Activated naive CD4-positive, alpha-beta T cell treated with anti-CD3 and anti-CD28 coated beads, Interleukin-2, amount 50 U/mL, for 72 hours (primary cell): ENCODE measurements at places on chromosomes 3 and 15. TPM values are rescaled to one million over a fixed set of nuclear protein-coding genes. Genes with fewer than 3 reads are reported as not detected.

Gene ACKR4
- 0.51 TPM for total RNA-seq

GRCh38 chr3:112471596-112472325, 27.5 kb downstream of the BTLA start:
- no peak for DNase-seq

GRCh38 chr3:119973018-119973646, 121.1 kb downstream of the GSK3B start:
- no peak for DNase-seq

GRCh38 chr3:98874602-98875249, 26.8 kb downstream of the DCBLD2 start:
- DNase-seq, result no peak

DNA sequence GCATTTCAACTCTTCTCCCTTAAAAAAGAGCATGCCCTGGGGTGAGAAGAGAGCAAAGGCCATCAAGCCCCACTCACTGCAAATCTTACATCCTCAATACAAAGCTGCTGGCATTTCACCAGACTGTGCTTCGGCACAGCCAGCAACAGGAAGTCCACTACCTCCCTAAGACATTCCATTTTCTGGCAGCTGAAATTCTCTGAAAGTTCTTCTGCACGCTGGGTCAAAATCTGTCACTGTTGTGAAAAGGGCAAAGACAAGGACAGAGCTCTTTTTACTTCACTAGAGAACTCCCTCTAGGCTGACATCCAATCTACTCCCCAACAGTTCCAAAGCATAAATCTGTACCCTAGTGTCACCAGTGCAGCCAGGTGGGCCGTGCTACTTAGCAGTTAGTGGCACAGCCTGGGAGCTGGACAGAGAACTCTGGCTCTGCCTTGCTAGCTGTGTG, 6.3 kb downstream of the MTMR10 start:
- DNase-seq, result no peak

Gene CPEB1
- total RNA-seq, result not detected

Gene LRRC49
- not detected for total RNA-seq

DNA sequence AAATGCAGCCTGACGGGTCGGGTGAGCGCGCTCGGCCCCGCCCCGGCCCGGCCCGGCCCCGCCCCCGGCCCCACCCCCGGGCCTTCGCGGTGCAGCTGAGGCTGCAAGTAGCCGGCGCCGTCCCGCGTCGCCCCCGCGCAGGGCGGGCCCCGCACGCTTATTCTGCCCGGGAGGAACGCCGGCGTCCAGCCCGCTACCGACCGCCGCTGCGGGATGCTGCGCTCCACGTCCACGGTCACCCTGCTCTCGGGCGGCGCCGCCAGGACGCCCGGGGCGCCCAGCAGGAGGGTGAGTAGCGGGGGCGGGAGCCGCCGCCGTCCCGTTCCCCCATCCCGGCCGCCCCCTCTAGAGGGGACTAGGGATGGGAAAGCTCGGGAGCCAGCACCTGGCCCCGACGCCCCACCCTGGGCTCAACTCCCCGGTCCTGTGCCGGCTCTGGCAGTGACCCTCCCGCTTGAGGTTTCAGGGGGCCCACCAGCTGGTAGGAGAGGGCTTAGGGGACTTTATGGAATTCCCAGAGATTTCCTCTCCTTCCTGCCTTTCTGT, at the start of gene MYZAP:
Gene MYZAP (plus strand): TSS at position 83 of the 546 bp plus-strand sequence. CDS start 131 bp downstream, at position 214.
- DNase-seq, result no peak

Gene SUMF1
- 6.2 TPM for total RNA-seq

GRCh38 chr15:64349375-64349774, 6.6 kb downstream of the CSNK1G1 start:
- DNase-seq, result no peak

GRCh38 chr15:37008205-37008604, 92.1 kb downstream of the MEIS2 start:
- DNase-seq, result no peak

DNA sequence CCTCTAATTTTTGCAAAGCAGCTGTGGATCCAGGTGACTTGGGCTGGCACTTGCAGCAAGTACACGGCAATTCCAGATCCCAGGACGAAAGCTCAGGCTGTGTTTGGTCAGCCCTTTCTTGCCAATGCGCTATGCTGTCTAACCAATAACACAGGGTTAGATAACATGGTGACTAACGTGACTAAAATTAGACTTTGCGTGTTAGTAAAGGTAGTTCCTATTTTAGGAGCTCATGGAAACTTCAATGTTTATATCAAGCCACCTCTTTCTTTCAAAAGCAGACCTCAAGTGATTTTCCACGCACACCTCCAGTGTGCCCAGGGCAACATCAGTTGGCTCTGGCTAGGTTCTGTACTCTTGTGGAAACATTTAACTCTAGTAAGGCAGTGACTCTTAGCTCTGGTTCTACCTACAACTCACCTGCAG, 32.5 kb downstream of the CDCP1 start:
- no peak for DNase-seq

Gene DOCK3
- 4.1 TPM for total RNA-seq

GRCh38 chr3:189748046-189748445, 116.9 kb downstream of the TP63 start:
- no peak for DNase-seq

Gene SAMD7
- not detected for total RNA-seq

GRCh38 chr15:70246623-70247220, 149.0 kb upstream of the TLE3 start:
- DNase-seq, result no peak

GRCh38 chr15:92425578-92426225, 32.0 kb downstream of the ST8SIA2 start:
- no peak for DNase-seq

GRCh38 chr3:52036222-52036694, 20.1 kb downstream of the DUSP7 start:
- DNase-seq, result no peak
